ENCODE measurements at places on chromosomes 6 and 20.
A peak's percentile ranks its signal among the peaks of the same experiment; 100 is the strongest.

GRCh38 chr6:43856005-43856765 is 86.2 kb downstream of the VEGFA start:
- DNase-seq: peak; percentile 74

DNA sequence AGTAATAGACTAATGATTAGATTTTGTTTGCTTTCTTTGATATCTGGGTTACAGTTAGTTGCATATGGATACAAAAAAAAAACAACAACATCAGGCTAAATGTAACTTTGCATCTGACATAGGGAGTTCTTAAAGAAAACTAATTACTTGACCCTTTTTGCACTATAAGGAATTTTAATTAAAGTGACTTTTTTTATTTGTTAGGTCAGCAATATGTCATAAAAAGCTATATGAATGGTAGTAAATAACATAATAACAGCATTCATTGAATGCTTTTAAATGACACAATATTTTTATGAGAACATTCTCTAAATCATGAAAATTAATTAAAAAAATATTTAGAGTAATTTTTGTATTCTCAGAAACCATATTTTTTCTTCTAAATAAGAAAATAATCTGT is 183.6 kb downstream of the GRIK2 start:
- no peak for DNase-seq

DNA sequence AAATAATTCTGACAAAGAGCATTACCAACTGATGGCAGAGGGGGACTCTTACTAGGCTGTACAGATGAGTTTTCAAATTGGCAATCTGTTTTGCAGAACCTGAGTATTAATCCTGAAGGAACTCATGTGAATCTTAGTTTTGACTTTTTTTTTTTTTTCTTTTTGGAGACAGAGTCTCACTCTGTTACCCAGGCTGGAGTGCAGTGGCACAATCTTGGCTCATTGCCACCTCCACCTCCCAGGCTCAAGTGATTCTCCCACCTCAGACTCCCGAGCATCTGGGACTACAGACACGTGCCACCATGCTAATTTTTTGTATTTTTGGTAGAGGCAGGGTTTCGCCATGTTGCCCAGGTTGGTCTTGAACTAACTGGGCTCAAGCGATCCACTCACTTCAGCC is 49.3 kb downstream of the KCTD20 start:
- DNase-seq: no peak

- no peak for DNase-seq
Measured at GRCh38 chr20:4763723-4764510, 42.2 kb downstream of the PRND start.

DNA sequence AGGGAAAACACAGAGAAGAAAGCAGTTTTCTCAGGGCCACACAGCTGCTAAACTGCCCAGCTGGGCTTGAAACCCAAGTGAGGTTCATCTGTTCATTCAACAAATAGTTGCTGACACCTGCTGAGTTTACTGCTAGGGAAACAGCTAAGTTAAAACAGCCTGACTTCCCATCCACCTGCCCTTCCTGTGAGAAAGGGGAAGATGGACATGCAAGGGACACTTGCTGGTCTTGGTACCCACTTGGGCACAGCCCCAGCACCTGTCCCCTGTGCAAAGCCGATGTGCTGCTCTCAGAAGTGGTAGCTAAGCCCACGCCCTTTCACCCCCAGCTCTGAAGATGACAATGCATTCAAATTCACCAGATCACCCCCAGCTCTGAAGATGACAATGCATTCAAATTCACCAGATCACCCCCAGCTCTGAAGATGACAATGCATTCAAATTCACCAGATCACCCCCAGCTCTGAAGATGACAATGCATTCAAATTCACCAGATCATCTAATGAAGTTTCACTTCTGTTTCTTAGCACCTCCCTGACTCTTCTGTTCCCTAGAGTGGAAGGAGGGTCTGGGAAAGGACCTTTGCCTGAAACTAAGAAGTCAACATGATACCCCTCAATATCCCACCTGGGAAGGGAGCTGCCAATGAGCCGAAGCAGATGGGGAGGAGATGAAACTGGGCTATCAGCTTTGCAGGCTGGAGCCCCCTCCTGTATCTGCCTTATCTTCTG is 46.0 kb upstream of the TOP1 start:
- no peak for DNase-seq

GRCh38 chr6:137758661-137759060 is 108.4 kb upstream of the TNFAIP3 start:
- DNase-seq: no peak

DNA sequence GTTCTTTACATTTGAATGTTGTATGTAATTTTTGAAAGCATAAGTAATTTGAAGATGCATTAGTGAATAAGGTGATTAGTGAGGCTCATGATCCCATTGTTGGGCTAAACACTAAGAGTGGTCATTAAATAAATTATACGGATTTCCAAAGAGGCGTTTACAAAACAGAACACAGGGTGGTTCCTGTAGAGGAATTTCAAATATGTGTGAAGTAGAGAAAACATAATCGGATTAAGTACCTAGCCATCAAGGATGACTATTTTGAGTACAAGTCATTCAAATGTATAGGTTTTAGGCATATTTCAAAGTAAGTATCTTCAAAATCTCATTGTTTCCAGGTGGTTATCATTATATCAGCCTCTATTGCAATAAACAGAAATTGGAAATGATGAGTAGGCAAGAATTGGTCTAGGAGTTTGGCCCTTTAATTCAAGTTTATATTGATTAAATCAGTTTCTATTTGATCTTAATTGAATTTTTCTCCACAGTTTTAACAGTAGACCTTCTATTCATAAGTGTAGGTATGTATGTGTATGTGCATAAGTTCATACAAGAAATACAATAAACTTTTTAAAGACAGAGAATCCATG is 94.8 kb downstream of the MYLK4 start:
- no peak for DNase-seq

DNA sequence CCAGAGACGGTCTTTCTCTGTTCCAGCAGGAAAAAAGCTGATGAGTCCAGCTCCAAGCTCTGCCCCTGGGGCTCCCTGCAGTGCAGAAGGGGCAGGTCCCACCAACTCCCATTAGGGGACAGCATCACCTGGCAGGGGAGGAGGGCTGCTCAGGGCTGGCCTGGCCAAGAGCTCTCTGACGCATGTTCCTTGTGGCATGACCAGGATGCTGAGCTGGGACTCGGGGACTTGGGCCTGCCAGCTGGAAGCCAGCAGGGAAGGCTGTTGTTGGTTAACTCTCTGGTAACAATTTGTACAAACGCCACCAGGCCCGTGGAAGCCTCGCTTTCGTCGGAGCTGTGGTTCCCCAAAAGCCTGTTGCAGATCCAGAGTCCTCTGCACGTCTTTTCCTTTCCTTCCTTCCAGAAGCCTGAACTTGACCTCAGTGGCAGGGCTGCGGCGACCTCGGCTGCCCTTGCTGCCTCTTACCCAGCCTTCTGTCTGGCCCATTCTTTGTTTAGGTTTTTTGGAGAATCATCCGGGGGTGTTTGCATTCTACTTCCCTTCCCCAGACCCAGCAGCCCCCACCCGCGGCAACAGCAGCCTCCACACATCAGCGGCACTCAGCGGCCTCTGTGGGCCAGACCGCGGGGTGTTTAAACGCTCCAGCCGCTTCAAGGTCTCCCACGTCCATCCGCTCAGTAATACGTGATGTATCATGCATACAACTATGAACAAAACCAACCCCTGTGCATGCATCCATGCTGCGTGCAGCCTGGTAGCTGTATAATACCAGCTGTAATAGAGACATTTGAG is 63.3 kb downstream of the GNAS-AS1 start:
- no peak for DNase-seq

GRCh38 chr6:107218142-107218541 is 102.8 kb upstream of the BEND3 start:
- no peak for DNase-seq

- DNase-seq: peak; percentile 25
Measured at GRCh38 chr6:55668591-55668990, 89.6 kb upstream of the HMGCLL1 start.

DNA sequence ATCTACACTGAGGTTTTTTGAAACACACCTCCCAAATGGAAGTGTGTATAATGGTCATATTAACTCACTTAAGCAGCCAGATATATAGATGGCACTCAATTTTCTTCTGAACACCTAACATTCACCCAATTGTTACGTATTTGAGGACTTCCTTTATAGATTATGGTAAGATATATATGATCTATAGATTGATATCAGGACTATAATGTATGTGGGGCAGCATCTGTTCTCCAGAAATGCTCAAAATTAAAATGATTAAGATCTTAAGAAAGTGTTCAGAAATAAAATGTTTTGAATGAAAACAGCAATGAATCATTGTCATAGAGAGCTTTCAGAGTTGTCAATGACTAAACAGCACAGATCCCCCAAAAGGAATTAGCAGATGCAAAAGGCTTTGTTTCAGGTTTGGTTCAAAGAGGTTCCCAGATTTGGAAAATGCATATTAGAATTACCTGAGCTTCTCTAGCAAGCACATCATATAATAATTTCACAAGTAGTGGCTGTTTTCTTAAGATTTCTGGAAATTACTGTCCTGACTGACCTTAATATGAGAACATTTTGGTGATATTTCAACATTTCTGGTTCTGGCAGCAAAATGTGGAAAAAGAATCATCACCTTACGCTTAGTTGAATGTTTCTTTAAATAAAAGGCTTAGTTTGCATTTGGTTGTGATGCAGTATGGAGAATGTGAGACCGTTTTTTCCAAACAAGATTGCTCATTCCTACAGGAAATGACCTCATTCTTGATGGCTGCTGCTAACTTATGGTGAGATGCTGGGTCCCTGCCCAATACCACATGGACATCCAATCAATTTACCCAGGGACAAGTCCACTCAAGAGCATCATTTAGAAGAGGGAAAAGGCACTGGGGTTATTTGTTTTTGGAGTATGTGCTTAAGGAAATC is 31.5 kb downstream of the TRAF3IP2 start:
- no peak for DNase-seq

DNA sequence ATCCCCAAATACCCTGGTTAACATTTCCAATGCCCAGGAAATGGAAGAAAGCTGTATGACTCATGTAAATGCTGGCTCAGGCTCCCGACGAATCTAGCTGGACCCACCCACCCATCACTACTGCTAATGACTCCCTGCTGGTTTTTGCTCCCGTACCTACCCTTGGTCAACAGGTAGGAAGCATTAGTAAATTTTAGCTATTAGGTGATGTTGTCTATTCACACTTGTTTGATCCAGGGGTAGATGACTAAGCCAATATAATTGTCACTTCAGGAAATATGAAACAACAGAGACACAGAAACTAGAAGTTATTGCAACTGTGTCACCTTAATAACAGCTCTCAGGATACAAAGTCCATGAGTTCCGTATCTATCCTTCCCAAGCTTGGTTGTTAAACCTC is 94.4 kb upstream of the BEND6 start:
- DNase-seq: peak; percentile 59

GRCh38 chr6:161850562-161850961 is 576.7 kb upstream of the AGPAT4 start:
- no peak for DNase-seq

DNA sequence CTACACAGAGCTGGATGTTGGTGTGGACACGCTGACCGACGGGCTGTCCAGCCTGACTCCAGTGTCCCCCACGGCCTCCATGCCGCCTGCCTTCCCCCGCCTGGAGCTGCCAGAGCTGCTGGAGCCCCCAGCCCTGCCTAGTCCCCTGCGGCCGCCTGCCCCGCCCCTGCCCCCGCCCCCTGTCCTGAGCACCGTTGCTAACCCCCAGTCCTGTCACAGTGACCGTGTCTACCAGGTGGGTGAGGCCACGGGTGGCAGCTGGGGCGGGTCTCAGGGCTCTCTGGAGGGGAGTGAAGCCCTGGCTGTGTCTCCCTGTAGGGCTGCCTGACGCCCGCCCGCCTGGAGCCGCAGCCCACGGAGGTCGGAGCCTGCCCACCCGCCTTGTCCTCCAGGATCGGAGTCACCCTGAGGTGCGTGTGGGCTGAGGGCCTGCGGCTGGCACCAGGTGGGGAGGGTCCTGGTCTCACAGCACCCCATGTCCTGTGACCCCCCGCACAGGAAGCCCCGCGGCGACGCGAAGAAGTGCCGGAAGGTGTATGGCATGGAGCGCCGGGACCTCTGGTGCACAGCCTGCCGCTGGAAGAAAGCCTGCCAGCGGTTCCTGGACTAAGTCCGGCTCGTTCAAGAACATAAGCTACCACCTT is 2.9 kb downstream of the SLC2A4RG start:
- DNase-seq: peak; percentile 10

- no peak for DNase-seq
Measured at GRCh38 chr6:139325125-139325524, 33.3 kb upstream of the TXLNB start.

GRCh38 chr20:51512645-51513044 is 29.9 kb downstream of the NFATC2 start:
- DNase-seq: no peak

DNA sequence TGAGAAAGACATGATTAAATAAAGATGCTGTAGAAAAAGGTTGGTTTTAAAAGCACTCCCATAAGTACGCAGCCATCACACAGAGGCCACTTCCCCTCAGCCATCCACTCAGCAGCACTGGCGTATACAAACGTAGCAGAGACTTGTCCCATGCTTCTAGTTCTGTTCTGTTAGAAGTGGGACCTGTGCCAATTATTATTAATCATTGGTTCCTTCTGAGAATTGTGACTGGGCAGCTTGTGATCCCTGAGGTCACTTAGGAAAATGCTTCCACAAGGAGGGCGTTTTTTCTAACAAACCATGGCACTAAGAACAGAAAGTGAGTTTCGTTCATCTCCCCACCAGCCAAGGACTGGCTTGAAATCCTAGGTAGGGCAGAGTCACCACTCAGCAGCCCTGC is 53.9 kb downstream of the FAM120B start:
- no peak for DNase-seq

DNA sequence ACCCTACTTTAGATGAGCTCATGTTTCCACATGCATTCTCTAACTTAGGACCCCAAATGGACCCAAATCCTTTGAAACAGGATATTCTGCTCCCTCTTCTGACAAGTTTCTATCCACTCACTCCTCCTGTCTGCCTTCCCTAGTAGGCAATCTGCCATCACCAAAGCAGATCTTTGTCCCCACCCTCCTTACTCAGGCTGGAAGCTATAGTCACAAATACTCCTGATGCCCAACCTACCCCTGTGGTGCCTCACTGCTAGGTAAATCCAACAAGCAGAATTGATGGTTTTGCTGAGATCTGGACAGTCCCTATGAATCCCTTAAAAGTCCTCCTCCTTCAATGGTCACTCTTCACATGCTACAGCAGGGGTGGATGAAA is 21.7 kb downstream of the ELOVL5 start:
- DNase-seq: no peak

- DNase-seq: no peak
Measured at GRCh38 chr6:75219263-75219662, 13.4 kb upstream of the COL12A1 start.

DNA sequence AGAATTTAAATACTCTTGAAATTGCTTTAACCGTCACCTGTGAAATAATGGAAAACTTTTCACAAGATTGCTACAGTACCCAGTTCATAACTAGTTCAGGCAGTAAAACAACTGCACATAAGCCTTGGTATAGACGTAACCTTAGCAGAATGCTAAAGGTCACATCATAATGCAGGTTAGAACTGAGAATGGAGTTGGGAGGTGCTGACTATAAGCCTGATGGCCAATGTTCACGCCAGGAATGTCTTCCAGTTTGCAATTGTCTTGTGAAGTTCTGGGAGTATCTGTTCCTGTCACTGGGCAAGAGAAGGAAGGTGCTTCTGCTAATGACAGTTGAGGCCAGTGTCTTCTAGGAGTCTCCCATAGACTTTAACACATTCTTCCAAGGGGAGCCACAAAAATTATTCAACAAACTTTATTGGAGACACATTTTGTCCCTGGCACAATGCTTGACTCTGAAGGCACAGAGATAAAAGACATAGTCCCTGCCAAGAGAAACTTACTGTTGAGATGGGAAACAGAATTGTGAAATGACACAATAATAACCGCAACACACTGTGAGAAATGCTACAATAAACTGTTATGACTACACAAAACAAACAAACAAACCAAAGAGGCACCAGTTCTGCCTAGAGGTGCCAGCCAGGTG is 24.6 kb upstream of the CEP162 start:
- DNase-seq: no peak

Measured in hepatocyte (in vitro differentiated cells).